NCI-H2107 (cell line): ENCODE measurements at places on chromosomes 2 and 18.

DNA sequence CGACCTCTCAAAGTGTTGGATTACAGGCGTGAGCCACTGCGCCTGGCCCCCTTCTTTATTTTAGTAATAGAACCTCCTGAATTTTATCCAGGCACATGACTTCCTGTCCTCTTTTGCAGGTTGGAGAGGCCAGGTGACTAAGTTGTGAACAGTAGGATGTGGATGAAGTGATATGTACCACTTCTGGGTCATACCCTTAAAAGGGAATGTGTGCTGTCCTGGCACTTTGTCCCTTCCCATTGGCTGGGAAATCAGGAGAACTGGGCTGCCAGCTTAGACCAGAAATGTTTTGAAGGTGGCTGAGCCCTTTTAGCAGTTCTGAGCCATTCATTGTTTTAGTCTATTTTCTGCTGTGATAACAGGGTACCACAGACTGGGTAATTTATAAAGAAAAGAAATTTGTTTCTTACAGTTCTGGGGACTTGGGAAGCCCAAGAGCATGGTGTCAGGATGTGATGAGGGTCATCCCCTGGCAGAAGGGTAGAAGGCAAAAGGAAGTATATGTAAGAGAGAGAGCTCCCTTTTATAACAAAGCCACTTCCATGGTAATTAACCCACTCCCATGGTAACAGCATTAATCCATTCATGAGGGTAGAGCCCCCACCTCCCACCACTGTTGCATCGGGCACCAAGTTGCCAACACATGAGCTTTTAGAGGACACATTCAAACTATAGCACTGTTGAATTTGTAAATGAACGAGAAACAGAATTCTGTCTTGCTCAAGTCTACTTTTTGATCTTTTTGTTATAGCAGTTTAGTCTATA, 79.1 kb downstream of the TTC27 start:
- no peak for DNase-seq

DNA sequence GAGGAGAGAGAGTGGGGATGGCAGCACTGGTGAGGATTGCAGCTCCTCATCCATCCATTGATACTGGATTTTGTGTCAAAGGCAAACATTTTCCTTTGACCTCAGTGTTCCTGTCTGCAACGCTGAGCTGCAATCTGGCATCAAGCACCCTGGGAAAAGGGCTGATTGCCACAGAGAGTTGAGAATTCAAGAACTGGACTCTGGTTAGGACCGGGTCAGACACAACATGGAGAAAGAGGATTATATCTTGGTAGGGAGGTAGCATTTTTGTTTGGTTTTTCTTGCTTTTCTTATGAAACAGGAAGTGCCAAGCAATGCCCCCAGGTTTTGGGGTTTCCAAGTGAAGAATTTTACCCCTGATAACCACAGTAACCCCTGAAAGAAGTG, 81.9 kb upstream of the PKDCC start:
- no peak for DNase-seq

GRCh38 chr2:163592954-163593622, 142.7 kb downstream of the FIGN start:
- DNase-seq: no peak

- no peak for DNase-seq
Measured at GRCh38 chr2:189576396-189576795, 4.2 kb downstream of the SLC40A1 start.

DNA sequence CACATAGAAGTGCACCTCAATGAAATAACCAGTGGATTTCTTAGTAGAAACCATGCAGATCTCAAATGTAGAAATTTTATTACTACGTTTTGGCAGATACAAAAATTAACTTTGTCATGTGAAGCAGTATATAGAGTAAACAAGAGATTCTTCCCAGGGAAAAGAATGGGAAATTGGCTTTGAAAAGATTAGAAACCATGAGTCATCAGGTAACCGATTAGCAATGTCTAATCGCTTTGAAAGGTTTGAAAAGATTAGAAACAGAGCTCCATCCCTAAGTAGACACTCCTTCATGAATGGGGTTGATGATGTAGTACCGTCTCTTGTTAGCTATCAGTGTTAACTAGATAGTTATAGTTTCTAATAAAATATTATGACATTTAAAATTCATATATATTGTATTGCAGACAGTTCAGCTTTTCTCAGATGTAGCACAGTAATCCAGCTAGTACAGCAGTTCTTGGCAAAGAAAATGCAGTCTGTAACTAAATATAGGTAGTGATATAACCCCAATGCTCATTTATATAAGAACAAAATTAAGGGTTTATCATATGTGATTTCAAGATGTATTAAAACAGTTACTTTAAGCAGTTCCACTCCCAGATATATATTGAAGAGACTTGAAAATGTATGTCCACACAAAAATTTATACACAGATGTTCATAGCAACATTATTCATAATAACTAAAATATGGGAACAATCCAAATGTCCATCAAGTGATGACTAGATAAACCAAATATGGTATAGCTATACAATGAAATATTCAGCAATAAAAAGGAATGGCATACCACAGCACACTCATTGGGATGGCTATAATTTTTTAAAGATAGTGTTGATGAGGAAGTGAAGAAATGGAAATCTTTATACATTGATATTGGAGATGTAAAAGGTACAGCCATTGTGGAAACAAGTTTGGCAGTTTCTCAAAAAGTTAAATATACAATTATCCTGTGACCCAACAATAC, 113.9 kb downstream of the PTPN4 start:
- DNase-seq: no peak
